Posterior vena cava (tissue), 2 donors: ENCODE measurements at places on chromosomes 3 and 15.
A peak's percentile ranks its signal among the peaks of the same experiment; 100 is the strongest.

DNA sequence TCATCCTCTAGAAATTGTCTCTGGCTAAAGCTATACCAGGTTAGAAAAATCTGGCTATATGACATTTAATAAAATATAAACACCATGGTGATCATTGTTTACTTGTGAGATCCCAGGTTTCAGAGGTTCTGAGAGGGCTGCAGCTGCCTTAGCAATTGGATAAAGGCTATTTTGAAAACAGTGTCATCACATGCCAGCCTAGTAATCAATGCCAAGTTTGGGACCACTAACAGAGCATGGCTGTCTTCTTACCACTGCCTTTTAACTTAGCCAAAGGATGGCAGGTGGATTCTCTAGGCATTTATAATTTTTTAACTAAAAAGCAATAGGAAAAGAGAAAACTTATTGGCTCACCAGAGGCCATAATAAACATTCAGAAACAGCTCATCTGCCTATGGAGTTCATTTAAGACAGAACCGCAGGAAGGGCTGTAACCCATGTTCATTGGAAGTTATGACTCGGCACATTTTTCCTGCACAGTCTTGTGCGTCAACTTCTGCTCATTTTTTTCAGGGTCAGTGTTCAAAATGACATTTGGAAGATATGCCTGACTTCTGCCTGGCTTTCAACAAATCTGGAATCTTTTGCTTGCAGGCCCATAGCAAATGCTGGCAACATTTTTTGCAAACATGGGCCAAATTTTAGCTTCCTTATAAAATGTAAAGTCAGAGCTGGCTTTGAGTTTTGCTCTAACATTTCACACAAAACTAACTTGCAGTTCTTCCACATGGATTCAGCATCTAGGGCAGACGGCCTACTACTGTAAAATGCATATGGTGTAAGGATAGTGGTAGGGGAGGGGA lies 476.0 kb upstream of the TBL1XR1 start:
- DNase-seq: no peak

- no peak for DNase-seq
Measured at GRCh38 chr3:143850877-143851276, 2.6 kb upstream of the SLC9A9 start.

- DNase-seq: no peak
Measured at GRCh38 chr3:100087198-100087597, 27.1 kb downstream of the FILIP1L start.

DNA sequence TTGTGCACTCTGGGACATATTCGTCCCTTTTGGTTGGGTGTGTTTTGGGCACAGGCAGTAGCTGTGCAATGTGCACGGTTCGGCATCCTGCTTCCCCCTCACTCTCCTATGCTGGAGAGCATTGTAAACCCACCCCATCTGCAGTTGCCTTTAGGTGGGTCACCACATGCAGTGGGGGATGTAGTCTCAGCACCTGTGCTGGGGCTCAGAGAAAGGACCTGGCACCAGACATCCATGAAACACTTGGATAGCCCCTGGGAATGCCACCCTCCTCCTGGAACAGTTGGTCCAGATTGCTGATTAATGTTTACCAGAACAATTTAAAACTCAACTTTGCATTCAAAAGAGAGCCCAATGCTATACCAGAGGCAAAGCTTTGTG lies 123.9 kb upstream of the MEF2A start:
- DNase-seq: no peak

DNA sequence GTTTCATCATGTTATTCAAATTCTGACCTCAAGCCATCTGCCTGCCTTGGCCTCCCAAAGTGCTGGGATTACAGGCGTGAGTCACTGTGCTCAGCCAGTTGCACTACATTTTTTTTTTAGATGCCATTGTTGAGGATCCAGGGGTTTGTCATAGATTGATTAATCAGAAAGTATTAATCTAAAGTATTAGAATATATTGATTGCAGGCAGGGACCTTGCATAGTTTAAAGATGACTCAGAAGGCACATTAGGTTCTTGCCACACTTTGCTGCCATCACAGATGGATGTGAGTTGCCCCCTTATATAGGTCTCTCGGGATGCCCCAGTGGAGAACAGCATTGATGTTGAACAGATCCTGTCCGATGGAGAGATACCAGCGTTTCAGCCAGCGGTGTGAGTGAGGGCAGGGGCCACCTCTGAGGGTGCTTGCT lies 41.1 kb downstream of the IGF1R start:
- DNase-seq: no peak

DNA sequence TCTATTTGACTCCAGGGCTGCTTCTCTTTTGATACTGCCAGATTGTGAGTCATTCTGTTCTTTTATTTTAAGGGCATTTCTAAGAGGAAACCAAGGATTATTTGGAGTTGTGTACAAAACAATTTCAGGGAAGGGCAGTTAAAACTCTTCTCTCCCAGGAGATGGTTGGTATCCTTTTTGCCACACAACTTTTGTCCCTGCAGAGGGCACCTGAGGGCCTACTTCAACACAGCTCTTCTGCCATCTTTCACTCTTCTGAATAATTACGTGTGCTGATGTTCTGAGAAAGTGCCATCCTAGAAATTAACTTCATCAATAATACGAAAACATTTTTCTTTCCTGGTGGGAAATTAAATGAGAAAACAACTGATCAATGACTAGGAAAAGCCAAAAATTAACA lies 75.7 kb upstream of the GADL1 start:
- DNase-seq: no peak

DNA sequence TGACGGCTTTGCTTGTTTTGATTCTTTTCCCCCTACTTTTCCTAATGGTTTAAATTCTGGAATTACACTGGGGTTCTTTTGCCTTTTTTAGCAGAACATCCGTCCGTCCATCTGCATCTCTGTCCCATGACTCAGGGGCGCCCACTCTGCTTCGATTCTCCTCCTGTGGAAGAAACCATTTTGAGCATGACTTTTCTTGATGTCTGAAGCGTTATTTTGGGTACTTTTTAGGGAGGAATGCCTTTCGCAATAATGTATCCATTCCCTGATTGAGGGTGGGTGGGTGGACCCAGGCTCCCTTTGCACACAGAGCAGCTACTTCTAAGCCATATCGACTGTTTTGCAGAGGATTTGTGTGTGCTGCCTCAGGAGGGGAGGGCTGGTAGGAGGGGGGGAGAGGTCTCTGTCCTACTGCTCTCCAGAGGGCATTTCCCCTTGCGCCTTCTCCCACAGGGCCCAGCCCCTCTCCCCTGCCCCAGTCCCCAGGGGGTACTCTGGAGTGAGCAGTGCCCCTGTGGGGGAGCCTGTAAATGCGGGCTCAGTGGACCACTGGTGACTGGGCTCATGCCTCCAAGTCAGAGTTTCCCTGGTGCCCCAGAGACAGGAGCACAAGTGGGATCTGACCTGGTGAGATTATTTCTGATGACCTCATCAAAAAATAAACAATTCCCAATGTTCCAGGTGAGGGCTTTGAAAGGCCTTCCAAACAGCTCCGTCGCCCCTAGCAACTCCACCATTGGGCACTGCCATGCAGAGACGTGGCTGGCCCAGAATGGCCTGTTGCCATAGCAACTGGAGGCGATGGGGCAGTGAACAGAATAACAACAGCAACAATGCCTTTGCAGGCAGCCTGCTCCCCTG lies 19.5 kb upstream of the BSN start:
- no peak for DNase-seq

GRCh38 chr3:148229107-148229506 lies 468.6 kb upstream of the AGTR1 start:
- no peak for DNase-seq

GRCh38 chr3:138642226-138642926 lies 33.8 kb downstream of the FAIM start:
- no peak for DNase-seq

- no peak for DNase-seq
Measured at GRCh38 chr15:74283368-74283767, 47.2 kb downstream of the CCDC33 start.

GRCh38 chr3:108157273-108157672 lies 65.0 kb downstream of the IFT57 start:
- no peak for DNase-seq

GRCh38 chr3:10526366-10526765 lies 21.0 kb upstream of the ATP2B2 start:
- peak; percentile 62 for DNase-seq

GRCh38 chr3:195698647-195699387 lies 22.0 kb upstream of the MUC20 start:
- DNase-seq: no peak

DNA sequence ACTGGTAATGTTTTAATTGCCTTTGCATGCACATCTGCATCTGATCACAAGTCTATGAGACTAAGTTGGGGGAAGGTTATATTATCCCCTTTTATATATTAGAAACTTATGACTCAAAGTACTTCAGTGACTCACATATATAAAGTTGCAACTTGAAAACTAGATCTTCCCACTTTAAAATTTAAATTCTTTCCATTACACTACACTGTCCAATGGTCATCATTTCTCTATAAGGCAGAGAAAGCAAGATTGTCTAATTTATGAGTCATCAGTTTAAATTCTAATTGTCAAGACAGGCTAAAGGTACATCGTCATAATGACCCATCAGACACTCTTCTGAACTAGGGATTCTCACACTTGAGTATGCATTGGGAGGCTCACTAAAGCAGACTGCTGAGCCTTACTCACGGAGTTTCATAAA lies 37.9 kb downstream of the CPA3 start:
- DNase-seq: no peak

- DNase-seq: no peak
Measured at GRCh38 chr3:177578488-177578887, 381.2 kb upstream of the TBL1XR1 start.

GRCh38 chr15:72604794-72605193 lies 49.7 kb upstream of the GOLGA6B start:
- DNase-seq: no peak

- DNase-seq: no peak
Measured at GRCh38 chr15:38781196-38781595, 216.6 kb upstream of the RASGRP1 start.

DNA sequence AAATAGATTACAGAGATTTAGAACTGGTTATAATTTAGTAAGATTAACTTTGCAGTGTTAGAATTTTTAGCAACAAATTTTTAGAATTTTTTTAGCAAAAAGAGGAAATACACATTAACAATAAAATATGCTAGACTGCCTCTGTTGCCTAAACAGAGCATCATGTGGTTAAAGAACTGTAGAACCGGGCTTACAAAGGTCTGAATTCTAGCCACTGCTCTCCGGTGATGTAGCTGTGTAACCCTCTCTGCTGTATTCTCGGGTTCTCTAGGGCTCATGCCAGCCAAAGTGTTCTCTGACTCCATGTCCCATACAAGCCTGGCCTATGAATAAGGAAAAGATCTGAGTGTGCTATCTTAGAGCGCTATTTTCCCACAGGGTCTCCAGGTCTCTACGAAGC lies 2.9 kb upstream of the P2RY12 start:
- no peak for DNase-seq

- DNase-seq: no peak
Measured at GRCh38 chr3:99498550-99499234, 139.7 kb upstream of the COL8A1 start.

GRCh38 chr3:16596352-16597032 lies 8.7 kb downstream of the DAZL start:
- no peak for DNase-seq

DNA sequence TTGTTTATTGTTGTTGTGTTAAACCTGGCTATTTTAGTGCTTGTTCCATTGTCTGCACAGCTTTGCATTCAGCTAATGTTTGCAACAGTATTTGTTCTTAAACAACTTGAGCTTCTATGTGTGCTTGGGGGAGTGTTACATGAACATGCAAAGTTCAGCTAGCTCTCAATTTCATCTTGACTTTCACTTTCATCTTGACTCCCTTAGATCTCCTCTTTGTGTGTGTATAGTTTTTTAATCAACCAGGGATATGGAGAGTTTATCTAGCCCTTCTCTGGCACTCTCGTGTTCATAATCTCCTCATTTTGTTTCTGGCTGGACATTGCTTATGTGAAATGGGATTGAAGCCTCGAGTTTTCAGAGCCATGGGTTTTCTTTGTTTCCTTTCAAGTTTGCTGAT lies 212.4 kb upstream of the ZBTB20 start:
- DNase-seq: no peak

GRCh38 chr3:109994853-109995252 lies 657.5 kb upstream of the DPPA4 start:
- peak; percentile 62 for DNase-seq

- no peak for DNase-seq
Measured at GRCh38 chr3:102030661-102031060, 181.3 kb downstream of the NFKBIZ start.

DNA sequence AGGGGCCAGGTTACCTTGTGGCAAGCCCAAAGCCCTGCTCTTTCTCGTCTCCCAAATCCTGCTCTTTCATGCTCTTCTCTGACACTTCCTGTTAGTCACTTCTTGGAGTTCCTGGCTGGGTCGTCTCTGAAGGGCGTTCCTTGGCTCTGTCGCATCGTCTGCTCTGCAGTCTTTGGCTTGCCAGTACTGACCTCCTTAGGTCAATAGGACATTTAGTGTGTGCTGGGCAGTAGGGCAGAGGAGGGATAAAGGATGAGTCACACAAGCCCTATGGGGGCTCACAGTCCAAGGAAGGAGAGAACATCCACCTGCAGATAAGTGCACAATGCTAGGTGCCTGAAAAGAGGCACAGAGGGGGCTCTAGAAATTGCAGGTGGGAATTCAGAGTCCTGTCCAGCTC lies 87.5 kb downstream of the FAM43A start:
- DNase-seq: peak; percentile 85

DNA sequence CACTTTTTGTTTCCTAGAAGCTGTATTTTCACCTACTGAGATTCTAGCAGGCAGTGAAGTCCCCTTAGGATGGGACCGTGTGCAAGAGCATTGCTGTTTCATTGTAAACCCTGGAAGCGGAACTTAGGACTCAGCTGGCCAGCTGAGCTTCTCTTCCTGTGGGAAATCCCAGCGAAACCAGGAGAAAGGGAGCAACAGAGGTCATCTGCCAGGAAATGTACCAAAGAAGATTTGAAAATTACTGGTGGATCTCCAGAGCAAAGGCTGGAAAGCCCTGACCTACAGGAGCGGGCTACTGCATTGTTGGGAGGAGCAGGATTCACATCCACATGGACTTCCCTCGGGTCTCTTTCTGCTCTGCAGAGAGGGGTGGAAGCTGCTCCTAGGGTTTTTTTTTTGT lies 7.6 kb upstream of the ADPRH start:
- no peak for DNase-seq
